HCT116 (cell line): ENCODE measurements at places on chromosomes 4 and X. TPM values are rescaled to one million over a fixed set of nuclear protein-coding genes. Genes with fewer than 3 reads are reported as not detected.
A peak's percentile ranks its signal among the peaks of the same experiment; 100 is the strongest.

GRCh38 chrX:40145923-40146261, 48.1 kb upstream of the BCOR start:
- DNase-seq: no peak

DNA sequence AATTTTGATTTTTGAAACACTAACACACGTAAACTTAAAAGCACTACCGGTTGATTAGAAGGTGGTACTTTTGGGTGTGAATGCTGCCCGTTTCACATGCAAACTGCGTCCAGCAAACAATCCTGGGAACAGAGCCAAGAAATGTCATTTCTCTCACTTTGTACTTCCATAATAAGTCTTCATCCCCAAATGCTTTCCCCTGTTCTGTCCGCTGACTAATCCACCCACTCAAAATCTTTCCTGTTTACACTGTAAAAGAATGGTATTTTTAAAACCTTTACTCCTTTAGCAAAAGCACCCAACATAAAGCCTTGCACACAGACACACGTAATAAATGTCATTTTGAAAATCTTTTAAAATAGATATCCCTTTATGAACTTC, 39.1 kb upstream of the PDLIM5 start:
- peak; percentile 76 for DNase-seq

DNA sequence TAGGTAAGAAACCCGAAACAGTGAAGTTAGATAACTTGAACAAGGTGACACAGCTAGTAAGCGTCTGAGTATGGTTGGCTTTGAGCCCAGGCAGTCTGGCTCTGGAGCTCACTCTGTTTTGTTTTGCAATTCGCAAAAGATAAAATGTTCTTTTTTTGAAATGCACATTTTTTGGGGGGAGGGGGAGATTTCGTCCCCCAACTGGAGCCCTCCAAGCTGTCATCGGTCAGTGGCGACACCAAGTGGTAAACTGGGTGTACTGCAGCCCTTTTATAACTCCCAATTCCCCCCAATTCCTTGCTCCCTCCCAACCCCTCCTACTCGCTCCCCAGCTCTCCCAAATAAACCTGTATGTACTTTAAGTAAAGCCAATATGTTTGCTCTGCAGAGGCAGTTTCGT, 2.8 kb upstream of the CLCN5 start:
- no peak for DNase-seq

The PTPN13 gene
- total RNA-seq: 14.6 TPM

- no peak for DNase-seq
Observed at GRCh38 chr4:95531141-95531540, 17.6 kb downstream of the UNC5C start.

GRCh38 chr4:168731006-168731636, 234.3 kb downstream of the PALLD start:
- no peak for DNase-seq

DNA sequence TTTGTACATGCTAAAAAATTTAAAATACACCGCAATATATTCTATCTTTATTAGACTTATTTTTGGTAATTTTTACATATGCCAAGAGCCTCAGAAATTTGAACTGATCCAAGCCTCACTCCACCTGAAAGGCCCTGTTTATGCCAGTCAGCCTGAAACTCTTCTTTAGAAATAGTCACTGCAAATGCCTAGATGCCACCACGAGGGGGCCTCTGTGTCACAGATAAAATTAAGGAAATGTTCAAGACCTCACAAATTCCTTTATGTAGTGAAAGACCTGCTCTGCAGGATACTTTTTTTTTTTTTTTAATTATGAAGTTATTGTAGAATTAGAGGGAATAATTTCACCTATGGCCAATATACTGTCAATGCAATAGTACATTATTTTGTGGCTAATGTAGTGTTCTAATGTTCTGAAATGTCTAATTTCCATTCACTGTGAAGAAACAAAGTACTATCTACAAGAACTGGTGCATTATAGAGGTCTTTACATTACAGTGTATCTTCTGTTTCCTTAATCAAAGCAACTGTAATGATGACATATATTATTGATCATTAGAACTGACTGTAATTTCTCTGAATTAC, 69.8 kb downstream of the DTHD1 start:
- DNase-seq: peak; percentile 36

- DNase-seq: no peak
Observed at GRCh38 chrX:119605464-119606279, 552 bp downstream of the NKRF start.

GRCh38 chr4:40340030-40340429, 4.9 kb downstream of the CHRNA9 start:
- DNase-seq: no peak

- no peak for DNase-seq
Observed at GRCh38 chr4:109877400-109877799, 29.5 kb downstream of the LRIT3 start.

DNA sequence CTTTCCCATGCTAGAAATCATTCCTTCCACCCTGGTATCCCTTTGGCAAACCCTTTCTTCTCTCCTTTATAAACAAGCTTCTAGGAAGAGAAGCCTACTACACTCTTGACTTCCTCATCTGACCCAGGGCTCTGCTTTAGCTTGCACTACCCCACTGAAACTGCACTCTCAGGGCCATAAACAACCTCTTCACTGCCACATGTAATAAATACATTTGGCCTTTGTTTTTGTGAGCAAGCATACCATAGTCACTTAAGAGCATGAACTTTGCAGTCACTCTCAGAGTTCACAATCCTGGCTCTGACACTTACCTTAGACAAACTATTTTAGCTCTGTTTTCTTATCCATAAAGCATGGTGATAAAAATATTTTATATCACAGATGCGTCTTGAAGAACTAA, 50.7 kb upstream of the USP38 start:
- no peak for DNase-seq

GRCh38 chrX:121254336-121254735, 206.9 kb downstream of the GLUD2 start:
- DNase-seq: no peak

- no peak for DNase-seq
Observed at GRCh38 chr4:73181231-73181630, 77.4 kb downstream of the ANKRD17 start.

- no peak for DNase-seq
Observed at GRCh38 chr4:113657586-113658233, 103.8 kb downstream of the CAMK2D start.

GRCh38 chr4:65050786-65051185, 619.5 kb downstream of the EPHA5 start:
- DNase-seq: no peak

DNA sequence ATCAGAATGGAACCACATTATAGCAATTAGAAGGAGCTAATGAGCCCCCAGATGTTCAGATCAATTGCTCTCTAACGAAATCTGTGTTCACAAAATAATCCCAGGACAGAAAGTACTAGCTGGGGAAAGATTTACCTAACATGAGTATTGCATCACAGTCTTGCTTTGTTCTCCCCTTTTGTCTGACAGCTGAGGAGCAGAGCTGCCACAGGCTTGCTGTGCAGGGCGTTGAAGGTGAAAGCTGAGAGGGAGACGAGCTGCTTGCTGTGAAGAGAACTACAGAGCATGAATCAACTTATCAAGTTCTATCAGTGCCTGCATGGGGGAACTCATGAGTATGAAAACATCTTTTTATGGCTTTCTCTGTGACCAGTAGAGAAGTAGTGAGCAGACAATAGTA, 441.2 kb downstream of the CENPC start:
- DNase-seq: no peak

GRCh38 chr4:66300336-66300934, 630.1 kb upstream of the EPHA5 start:
- DNase-seq: no peak
